Activated CD4-positive, alpha-beta T cell treated with anti-CD3 and anti-CD28 coated beads for 4 hours (primary cell): ENCODE measurements at places on chromosomes 3 and 15.

GRCh38 chr3:13391308-13391707 lies 28.8 kb downstream of the NUP210 start:
- DNase-seq = peak; percentile 39

GRCh38 chr15:95857124-95857757 lies 473.3 kb upstream of the NR2F2 start:
- DNase-seq = no peak

DNA sequence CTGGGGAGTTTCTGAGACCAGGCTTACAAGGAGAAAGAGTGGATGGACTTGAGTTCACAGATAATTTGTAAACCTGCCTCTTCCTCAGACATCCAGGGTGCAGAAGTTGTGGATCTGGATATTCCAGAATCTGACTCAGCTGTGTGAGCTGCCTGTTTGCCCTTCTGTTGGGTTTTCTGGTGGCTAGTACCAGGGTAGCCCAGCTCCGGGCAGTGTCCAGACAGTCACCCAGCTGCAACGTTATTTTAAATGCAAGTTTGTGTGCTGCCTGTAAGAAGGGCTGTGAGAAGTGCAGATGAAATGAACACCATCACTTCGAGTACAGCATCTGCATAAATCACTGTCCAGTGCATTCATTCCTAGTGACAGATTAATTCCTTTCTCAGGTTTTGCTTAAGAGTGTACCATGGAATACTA lies 1053.0 kb downstream of the TUSC7 start:
- no peak for DNase-seq

DNA sequence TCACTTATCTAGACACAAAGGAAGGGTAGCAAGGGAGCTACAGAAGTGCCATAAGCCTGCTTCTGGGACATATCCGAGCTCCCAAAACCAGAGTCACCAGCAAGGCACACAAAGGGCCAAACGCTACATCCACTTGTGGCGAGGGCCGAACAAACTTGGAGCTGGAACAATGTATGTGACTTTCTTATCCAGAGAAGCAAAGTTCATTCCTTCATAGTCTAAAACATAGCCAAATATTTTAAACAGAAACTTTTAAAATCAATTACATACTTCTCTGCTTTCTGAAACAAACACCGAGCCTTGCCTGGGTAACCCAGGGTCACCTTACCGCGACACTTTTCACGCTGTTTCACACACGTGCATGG lies 15.9 kb downstream of the ZXDC start:
- DNase-seq = no peak

GRCh38 chr3:103127737-103128136 lies 692.9 kb downstream of the ZPLD1 start:
- DNase-seq = no peak

- DNase-seq = no peak
Measured at GRCh38 chr3:133209871-133210550, 171.8 kb downstream of the TMEM108 start.

- no peak for DNase-seq
Measured at GRCh38 chr3:37913522-37913921, 51.8 kb downstream of the CTDSPL start.

DNA sequence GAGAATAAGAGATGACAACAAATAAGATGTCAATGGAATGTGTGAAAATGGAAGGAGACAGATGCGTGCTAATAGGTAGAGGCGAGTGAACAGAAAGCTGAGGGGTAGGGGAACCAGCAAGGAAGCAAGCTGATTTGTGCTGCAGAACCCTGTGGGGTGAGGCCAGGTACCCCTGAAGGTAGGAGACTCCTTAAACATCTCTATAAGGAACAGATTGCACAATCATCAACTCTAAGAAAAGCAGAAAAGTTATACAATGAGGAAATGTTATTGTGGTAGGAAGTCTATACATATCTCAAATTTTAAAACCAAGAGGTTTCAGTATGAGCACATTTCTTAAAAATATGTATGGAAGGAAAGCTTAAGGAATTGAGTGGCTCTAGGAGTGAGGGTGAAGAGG lies 315.0 kb upstream of the TPM1 start:
- no peak for DNase-seq

GRCh38 chr3:136545664-136546268 lies 206.4 kb downstream of the STAG1 start:
- DNase-seq = no peak

- no peak for DNase-seq
Measured at GRCh38 chr3:1962396-1963088, 136.1 kb upstream of the CNTN4 start.

DNA sequence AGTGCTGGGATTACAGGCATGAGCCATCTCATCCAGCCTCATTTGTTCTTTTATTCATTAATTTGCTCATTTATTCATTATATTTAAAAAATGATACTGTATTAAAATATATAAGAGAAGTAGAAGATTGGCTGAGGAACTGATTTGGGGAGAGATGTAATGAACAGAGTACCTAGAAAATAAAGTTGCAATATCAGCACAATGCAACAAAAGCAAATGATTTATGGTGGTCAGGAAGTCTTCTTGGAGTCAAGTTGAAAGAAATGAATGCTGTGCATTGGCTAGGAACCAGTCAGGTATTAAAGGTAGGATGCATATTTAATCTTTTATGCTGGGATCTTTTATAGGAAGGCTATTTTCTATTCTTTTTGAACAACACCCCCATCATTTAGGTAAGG lies 152.2 kb downstream of the C3orf38 start:
- DNase-seq = no peak

DNA sequence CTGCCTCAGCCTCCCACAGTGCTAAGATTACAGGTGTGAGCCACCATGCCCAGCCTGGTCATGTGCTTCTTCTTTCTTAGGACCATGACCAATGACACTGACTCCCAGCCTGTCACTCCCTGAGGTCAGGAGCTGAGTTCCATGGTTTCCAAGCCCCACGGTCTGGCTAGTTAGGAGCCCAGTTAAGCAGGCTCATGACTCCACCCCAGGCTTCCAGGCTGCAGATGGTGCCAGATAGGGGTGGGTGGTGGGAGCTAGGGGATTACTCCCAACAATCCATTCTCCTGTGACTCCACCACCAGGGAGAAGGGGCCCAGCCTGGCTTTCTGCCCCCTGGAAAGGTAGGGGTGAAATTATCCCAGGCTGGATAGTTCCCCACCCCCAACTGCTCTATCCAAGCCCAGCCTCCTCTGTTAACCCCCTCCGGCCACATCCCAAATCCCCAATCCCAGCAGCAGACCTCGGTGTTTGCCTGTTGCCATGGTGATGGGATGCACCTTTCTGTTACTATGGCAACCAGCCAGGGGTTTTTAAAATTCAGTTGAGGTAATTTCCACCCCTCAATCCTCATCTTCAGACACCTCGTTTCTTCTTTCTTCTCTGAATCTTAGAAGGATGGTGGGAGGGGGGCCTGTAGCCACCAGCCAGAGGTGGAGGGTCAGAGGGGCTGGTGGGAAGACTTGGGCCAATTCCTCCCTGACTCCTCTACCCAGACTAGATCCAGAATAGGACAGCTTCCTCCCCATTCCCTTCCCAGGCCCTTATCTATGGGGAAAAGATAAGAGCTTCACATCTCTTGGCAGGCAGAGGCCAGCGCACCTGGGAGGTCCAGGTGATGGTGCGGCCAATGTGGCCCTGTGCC lies 22.5 kb upstream of the SEMA3F start:
- no peak for DNase-seq

- no peak for DNase-seq
Measured at GRCh38 chr3:112806903-112807302, 39.8 kb downstream of the CD200R1L start.

DNA sequence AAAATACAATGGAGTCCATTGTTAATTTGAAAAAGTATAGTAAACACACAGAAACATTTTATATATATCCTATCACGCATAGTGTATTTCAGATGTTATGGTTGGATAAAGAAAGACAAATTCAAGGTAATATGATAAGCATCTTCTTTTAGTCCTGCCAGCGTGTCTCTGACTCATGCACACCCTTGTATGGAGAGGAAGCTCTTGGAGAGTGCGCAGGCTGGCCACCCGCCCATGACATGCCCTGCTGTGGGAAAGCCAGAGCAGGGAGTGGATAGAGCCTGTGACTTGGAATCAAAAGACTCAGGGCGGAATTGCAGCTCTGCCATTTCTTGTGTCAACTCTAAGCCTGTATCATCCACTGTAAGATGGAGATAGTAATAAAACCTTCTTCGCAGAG lies 23.0 kb upstream of the COPG1 start:
- no peak for DNase-seq

DNA sequence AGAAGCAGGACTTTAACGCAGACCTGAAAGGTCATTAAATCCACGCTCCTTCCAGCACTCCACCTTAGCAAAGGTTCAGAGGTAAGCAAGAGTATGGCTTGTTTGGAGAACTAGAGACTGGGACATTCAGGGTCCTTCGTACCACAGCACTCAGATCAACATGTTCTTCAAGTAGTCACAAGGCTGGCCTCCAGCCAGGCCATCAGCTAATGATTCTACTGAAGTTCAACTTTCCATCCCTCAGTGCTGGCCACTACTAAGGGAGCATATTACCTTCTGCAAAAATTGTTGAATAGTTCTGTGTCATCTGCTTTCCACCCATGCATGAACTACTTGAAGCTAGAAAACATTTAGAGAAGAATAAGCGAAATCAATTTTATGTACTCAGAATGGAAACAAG lies 17.6 kb downstream of the CD200R1L start:
- no peak for DNase-seq

GRCh38 chr3:189862385-189862998 lies 231.3 kb downstream of the TP63 start:
- DNase-seq = no peak

GRCh38 chr3:134590766-134591165 lies 60.1 kb downstream of the KY start:
- DNase-seq = no peak

GRCh38 chr15:40545457-40545856 lies 19.4 kb downstream of the CCDC32 start:
- no peak for DNase-seq

DNA sequence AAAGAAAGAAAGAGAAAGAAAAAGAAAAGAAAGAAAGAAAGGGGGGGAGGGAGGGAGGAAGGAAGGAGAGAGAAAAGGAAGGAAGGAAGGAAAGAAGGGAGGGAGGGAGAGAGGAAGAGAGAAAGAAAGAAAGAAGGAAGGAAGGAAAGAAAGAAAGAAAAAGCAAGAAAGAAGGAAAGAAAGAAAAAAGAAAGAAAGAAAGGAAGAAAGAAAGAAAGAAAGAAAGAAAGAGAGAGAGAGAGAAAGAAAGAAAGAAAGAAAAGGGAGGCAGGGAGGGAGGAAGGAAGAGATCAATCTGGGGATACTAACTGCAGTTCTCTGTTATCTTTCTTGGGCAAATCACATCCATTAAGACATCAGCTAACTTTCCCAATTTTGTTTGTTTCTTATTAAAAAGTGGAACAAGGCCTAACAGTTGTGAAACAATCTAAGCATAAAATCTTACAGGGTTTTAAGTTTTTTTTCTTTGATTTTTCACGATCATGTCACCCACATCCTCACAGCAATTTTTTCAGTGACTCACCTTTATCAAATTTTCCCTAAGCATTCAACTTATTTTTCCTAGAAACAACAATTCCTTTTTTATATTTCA lies 36.8 kb downstream of the TBC1D2B start:
- no peak for DNase-seq

DNA sequence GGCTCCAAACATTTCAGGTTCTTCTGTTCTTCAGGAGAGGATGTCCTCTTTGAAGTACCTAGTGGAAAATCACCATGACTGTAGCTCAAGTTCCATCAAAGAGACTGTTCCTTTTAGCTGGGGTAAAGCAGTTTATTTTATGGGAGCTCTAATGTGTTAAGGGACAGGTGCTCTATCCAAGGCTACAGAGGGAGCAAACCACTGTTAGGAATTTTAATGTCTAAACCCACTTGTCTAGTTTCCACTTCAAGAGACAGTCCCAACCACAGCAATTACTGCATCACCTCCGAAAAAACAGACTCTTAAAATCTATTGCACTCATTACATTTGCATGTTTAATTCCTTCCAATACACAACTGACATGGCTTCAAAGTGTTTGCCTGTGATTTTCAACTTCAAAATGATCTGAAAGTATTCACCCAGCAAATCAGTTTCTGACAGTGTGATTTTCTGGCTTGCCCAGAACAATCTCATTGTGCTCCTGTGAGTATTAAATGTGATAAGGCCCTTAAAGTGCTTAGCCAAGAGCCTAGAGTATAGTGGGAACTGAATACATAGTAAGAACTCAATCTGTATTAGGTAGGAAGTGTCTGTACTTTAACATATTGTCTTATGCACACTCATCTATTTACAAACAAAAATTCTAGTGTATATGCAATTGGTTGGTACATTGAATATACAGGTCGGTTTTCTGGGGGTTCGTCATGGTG lies 266.5 kb upstream of the CCDC54 start:
- DNase-seq = no peak

GRCh38 chr3:192487033-192487432 lies 240.3 kb downstream of the FGF12 start:
- DNase-seq = no peak

DNA sequence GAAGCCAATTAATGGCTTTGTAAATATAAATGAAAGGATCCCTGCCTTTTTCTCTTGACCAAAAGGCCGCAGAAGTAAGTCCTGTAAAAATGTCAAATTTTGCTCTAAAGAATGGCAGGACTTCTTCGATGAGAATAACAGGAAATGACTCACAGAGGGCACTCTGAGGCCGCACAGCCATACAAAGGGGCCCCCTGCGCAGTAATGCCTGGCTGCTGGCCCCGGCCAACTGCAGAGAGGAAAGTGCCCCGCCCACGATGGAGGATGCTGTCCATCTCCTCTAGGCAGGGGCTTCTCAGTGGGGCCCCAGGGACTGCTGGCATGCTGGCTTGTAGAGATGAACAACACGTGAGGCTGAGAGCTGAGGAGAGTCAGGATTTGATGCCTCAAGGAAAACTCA lies 18.1 kb upstream of the SCN10A start:
- no peak for DNase-seq

DNA sequence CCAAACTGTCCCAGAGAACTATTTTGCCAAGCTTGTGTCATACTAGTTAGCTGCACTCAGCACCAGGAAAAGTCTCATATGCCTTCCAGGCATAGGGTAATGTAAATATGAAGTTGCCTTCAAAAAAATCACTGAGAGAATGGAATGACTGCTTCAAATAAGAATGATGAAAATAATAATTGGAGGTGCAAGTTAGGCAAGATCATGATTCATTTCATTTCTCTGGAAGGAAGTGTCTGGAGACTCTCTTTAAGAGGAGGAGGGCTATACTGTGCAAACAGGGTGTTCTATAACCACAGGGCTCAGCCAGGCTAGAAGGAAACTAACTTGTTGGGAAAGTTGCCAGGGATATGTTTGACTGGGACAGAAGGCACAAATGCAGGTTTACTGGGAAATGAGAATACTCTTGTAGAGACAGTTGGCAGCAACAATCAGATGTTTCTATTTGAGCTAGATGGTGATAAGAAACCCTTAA lies 4.3 kb downstream of the SIDT1 start:
- no peak for DNase-seq

DNA sequence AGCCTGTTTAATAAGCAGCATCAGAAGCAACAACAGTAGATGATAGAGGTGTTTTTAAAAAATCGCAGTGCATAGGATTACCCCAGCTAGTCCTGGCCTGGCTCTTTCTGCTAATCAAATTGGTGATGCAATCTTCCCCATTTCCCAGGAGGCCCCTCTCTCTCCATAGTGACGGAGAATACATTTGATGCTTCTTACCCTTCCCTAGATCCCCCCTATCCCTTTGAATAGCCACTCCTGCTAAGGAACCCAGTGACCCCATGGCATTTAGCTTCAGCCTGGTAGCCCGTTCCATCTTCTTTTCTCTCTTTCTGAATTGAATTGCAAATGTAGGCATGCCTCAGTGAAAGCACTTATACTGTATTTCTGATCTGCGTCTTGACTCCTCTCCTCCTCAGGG lies 223.6 kb upstream of the GAP43 start:
- DNase-seq = no peak
